Activated CD8-positive, alpha-beta T cell treated with anti-CD3 and anti-CD28 coated beads, Interleukin-2, amount 10 ng/mL, durations not matched to agents 7 days and 5 days (primary cell): ENCODE measurements at places on chromosomes 2 and 18. TPM values are rescaled to one million over a fixed set of nuclear protein-coding genes. Genes with fewer than 3 reads are reported as not detected.

GRCh38 chr2:119741868-119742267 is 17.9 kb upstream of the PTPN4 start:
- H3K27ac ChIP-seq: no peak overlapping the region
- no peak for DNase-seq
- H3K27me3 ChIP-seq: peaks cover 2% of the 10 kb centered on the region
- peaks cover 6% of the 10 kb centered on the region for H3K4me1 ChIP-seq
- no peak overlapping the region for H3K4me3 ChIP-seq

DNA sequence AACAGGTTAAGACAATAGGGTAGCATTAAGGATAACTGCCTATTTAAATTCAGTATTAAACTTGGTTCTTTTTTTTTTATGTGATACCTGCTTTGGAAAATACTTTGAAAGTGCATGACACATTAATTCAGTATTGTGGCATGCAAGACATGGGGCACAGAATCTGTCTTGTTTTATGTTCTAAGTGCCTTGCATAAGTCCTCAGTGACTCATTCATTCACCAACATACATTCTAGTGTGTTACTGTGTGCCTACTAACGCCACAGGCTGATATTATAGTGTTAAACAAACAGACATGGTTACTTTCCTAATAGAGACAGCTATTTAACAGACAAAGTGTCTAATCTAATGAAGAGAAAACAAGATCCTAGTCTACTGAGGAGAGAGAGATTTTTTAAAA is 91.7 kb downstream of the GCA start:
- H3K36me3 ChIP-seq: no peaks in the 10 kb centered on the region
- DNase-seq: no peak
- H3K27me3 ChIP-seq: peaks cover 3% of the 10 kb centered on the region
- H3K27ac ChIP-seq: no peak overlapping the region
- H3K4me3 ChIP-seq: no peak overlapping the region

- H3K27ac ChIP-seq: no peak overlapping the region
- H3K4me3 ChIP-seq: no peak overlapping the region
- DNase-seq: no peak
- peaks cover 2% of the 10 kb centered on the region for H3K27me3 ChIP-seq
- H3K36me3 ChIP-seq: no peaks in the 10 kb centered on the region
These were observed 28.3 kb downstream of the GATA6 start for GRCh38 chr18:22197668-22198067.

DNA sequence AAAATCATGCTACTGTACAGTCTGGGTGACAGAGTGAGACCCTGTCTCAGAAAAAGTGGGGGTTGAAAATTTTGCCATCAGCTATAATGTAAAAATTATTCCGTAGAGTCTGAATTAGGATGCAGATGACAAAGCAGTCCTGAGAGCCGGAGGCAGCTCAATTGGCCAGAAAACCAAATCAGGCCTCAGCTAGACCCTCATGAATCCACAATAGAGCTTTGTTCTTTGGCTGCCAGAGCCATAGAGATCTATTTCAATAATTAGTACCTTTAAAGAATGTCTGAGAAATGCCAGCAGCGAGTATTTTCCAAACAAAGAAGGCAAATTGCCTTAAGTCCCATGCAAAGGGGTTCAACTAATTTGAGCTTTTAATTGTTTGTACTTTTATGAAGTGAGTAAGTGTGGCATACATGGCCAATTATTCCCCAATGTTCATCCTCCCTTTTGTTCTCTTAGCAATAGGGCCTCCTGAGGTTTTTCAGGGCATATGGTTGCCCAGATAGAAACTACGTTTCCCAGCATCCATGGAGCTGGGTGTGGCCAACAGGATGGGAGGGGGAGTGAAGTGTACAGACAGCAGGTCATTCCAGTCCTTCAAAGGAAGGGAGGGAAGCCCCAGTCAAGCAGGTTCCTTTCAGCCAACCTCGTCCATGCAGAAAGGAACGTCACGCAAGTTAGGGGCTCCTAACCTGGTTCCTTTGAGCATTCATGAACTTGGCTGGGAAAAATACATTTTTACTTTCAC is 211.3 kb upstream of the APCDD1 start:
- no peaks in the 10 kb centered on the region for H3K36me3 ChIP-seq
- no peak overlapping the region for H3K27ac ChIP-seq
- no peak overlapping the region for H3K4me3 ChIP-seq
- no peak for DNase-seq
- H3K4me1 ChIP-seq: no peaks in the 10 kb centered on the region

SP5 gene
- total RNA-seq: not detected
